Left renal pelvis (tissue), 4 donors: ENCODE measurements at places on chromosomes 16 and 17. TPM values are rescaled to one million over a fixed set of nuclear protein-coding genes. Genes with fewer than 3 reads are reported as not detected.

The ACSF2 gene
- 99.9 TPM for polyA plus RNA-seq

The CDRT15 gene
- 0.40 TPM for polyA plus RNA-seq

The IGSF6 gene
- 4.0 TPM for polyA plus RNA-seq

The CDT1 gene
- 20.9 TPM for polyA plus RNA-seq

The USP6 gene
- polyA plus RNA-seq, result 12.2 TPM

DNA sequence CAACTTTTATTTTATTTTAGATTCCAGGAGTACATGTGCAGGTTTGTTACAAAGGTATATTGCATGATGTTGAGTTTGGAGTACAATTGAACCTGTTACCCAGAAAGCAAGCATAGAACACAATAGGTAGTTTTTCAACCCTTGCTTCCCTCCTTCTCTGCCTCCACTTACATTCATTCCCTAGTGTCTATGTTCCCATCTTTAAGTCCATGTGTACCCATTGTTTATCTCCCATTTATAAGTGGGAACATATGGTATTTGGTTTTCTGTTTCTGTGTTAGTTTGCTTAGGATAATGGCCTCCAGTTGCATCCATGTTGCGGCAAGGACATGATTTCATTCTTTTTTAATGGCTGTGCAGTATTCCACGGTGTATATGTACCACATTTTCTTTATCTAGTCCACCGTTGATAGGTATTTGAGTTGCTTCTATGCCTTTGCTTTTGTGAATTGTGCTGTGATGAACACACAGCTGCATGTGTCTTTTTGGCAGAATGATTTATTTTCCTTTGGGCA, 114.0 kb upstream of the NACA2 start:
- DNase-seq, result no peak

- no peak for DNase-seq
Observed at GRCh38 chr17:82114447-82114846, 16.4 kb upstream of the FASN start.

- no peak for DNase-seq
Observed at GRCh38 chr17:13822700-13823099, 221.0 kb upstream of the HS3ST3A1 start.
